ENCODE measurements at places on chromosomes 3 and 15. TPM values are rescaled to one million over a fixed set of nuclear protein-coding genes. Genes with fewer than 3 reads are reported as not detected.

DNA sequence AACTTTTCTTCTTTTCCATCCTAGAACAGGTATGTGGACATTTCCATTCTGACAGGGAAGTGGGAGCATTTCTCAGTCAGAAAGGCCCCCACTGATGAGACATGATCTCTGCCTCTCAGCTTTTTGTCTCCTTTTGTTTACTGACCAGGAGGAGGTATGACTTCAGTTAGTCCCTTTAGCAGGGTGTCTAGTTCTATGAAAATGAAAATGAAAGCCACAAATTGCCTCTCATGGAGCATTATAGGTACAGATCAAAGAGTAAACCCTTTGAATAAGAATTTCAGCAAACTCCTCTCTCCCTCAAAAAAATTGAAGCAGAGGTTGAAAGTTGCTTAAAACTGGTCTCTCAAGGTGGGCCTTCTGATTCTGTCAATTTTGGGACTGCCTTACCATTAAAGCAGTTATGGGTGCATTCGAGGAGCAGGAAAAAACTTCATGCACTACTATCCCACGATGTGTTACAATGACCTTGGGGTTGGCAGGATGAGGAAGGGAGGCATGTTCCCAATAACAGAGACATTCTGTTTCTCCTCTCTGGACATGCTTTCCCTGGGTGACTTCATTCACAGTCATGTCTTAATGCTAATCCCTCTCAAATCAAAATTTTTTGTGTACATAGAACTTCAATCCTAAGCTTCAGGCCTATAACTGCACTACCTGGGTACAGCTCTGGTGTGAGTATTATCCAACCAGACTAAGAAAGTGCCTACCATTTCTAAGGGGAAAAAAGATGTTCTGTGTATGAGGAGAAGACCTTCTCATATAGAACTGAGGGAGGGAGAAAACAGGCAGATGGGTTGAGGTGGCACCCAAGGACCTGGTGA is 50.6 kb upstream of the TBC1D23 start:
- DNase-seq: no peak

ANAPC13 gene
- 119 TPM for total RNA-seq

DNA sequence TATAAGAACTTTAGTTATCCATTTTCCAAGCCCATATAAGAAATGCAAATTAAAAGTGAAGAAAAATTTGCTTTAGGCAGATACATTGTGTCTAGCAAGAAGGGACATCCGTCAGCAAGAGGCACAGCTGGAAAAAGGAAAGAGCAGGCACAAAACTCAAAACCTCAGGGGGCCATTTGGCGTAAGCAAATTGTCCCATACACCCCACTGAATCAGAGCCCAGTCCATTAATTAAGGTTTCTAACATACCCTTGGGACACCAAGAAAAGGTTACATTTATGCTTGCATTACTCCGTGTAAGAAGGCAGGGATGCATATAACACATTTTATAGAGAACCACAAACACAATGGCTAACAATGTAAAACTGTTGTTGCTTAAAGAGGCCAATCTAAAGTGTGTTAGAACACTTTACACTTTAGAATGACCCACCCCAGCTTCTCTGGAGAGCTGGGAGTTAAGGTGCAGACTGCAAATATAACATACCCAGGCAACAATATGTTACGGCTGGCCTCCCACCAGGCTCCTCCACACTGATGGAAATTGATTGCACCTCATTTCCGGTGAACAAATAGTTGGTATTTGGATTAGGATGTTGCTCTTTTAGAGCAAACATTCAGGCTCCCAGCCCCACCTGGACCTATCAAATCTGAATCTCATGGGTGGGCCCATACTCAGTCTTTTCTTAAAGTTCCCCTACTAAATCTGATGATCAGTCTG is 23.2 kb downstream of the SEMA5B start:
- DNase-seq: no peak

DNA sequence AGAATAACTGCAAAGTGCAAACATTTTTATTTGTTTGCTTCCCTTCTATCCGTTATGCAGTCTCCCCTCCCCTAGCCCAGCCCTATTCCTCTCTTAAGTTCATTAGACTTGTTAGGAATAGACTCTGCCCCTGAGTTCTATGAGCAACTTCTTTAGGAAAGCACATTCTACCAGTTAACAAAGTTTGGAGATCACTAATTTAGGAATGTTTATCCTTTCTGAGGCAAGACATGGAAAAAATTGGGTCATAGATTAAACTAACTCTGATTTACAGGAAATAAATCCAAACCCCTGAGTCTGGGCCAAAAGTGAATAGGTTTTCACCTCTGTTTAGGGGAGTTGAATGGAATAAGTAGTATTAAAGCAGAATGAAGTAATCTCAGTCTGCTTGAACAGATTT is 34.4 kb downstream of the C3orf80 start:
- DNase-seq: no peak

MUSTN1 gene
- total RNA-seq: 2.6 TPM

CNTN6 gene
- 4.8 TPM for total RNA-seq

GRCh38 chr3:122024800-122025199 is 2.8 kb upstream of the ILDR1 start:
- DNase-seq: no peak

CCR3 gene
- total RNA-seq: not detected

SKOR1 gene
- 0.12 TPM for total RNA-seq

DNA sequence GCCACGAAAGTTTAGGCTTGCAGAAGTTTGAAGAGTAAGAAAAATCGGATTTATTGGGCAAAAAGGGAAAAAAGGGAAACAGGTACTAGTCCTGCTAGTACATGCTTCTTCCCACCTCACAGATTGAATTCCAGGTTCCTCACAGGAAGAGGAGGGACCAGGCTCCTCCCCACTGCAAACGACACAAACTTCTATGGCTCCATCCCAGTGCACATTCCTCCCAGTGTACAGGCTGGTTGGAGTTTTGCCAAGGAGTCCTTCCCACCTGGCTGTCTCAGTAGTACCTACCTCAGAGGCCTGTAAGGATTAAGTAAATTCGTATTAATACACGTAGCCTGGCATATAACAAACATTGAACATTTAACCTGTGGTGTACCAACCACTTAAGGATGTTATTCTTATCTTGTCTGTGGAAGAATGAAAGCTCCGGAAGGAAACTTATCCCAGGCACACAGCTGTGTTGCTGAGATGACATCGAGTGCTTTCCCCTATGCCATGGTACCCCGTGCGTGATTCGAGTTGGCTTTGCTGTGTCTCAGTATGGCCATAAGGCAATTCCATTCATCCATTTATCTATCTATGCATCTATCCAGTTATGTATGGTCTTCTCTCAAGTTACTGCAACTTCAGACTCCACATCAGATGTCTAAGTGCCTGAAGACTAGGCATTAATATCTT is 294.3 kb downstream of the LRTM1 start:
- no peak for DNase-seq

DNA sequence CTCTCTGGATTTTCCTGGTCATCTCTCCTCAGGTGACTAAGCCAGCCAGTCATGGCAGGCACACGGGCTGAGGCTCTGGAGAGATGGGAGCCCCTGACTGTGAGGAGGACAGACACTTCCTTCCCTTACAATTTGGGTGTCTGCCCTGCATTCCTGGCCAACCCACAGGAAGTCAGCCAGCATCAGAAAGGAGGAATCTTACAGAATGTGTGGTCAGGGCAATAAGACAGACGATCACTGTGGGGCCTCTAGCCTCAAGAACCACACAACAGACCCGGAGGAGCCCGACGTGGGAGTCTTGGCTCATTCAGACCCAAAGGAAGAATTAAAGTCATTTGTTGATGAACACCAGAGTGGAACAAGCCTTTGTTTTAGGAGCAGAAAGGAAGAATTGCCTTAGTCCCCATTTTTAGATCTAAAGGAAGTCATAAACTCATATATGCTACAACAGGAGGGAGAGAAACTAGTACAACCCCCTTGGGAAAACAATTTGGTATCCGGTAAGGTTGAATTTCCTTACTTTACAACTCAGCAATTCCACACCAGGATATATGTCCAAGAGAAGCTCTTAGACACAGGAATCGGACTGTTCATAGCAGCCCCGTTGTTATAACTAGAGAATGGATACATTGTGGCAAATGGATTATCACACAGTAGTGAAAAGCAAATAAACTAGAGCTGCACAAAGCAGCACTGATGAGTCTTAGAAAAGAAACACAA is 62.2 kb downstream of the ABTB1 start:
- DNase-seq: peak; percentile 43

GRCh38 chr3:169999433-169999832 is 32.8 kb downstream of the SEC62 start:
- DNase-seq: no peak

- DNase-seq: no peak
These were observed 206.8 kb upstream of the TPRG1 start for GRCh38 chr3:188964957-188965356.

POC1A gene
- total RNA-seq: 2.6 TPM

- DNase-seq: no peak
These were observed 21.2 kb upstream of the APEH start for GRCh38 chr3:49652903-49653415.

DNA sequence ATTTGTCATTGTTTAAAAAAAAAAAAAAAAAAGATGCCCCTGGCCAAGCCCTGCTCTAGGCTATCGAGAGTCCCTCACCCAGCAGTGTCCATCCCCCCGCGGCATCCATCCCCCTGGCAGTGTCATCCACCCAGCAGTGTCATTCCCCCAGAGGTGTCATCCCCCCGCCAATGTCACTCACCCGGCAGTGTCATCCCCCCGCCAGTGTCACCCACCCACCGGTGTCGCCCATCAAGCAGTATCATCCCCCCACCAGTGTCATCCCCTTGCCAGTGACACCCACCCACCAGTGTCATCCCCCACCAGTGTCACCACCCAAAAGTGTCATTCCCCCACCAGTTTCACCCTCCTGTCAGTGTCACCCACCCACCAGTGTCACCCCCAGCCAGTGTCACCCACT is 99.3 kb upstream of the PRR20G start:
- DNase-seq: no peak

DNA sequence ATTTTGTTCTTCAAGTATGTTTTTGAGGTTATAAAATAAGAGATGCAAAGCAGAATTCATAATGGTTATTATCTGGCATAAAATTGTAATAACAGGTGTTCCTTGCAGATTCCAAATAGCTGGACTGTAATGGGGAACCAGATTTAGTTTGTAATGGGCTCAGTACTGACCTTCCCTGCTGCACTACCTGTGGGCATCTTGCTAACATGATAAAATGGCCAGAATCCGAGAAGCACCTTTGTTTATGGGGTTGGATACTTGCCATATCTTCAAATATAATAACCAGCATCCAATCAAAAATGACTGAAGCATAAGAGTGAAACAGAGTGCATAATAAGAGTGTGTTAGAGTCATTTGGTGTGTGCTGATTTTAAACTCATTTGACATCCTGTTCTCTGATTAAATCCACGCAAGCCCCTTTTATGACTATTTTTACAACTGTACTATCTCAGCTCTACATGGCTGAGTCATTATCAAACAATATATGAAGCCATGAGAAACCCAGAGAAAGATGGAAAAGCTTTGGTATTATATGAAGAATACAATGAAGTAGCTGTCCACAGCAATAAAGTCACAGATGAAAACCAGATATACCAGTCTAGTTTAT is 292.4 kb downstream of the CNTN4 start:
- no peak for DNase-seq

GRCh38 chr15:70180186-70180875 is 82.6 kb upstream of the TLE3 start:
- DNase-seq: no peak

DNA sequence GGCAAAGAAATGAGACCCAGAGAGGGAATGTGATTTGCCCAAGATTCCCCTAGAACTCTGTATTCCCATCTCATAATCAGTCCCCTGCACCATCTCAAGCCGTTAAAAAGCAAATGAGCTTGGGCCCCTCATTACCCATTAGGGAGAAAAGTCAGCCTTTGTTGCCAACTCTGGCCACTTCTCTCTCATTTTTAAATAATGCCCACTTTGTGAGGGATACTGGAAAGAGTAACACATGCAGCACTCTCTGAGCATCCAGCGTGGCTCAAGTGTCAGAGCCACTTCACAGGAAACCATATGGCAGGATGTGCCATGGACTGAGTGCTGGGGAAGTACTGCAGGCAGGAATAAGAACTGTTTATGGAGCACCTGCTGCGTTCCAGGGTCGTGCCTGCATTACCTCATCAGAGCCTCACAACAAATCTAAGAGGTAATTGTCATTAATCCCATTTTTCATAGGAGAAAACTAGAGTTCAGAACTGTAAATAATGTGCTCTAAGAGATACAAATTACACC is 49.8 kb upstream of the SLC6A1 start:
- DNase-seq: no peak
